Endothelial cell of umbilical vein (primary cell): ENCODE measurements at places on chromosomes 7 and 10. TPM values are rescaled to one million over a fixed set of nuclear protein-coding genes. Genes with fewer than 3 reads are reported as not detected.

The NME8 gene
- total RNA-seq, result not detected in 2 replicates

The MALRD1 gene
- not detected in 2 replicates for total RNA-seq

The SP8 gene
- 0.38 and 2.5 TPM in 2 replicates for total RNA-seq

The ASAH2B gene
- 3.3 and 6.5 TPM in 2 replicates for total RNA-seq

The SPDYE2 gene
- not detected in 2 replicates for total RNA-seq

The MGAM2 gene
- not detected in 2 replicates for total RNA-seq

The MCM10 gene
- total RNA-seq, result 28.7 and 31.6 TPM in 2 replicates

The TEX36 gene
- not detected in 2 replicates for total RNA-seq

The TCAF2 gene
- total RNA-seq, result 7.1 and 8.4 TPM in 2 replicates

The CADPS2 gene
- total RNA-seq, result 20.0 and 22.6 TPM in 2 replicates

The NAMPT gene
- 113 and 133 TPM in 2 replicates for total RNA-seq

The TMEM26 gene
- total RNA-seq, result 0.23 and 0.27 TPM in 2 replicates

The PIK3AP1 gene
- not detected in 2 replicates for total RNA-seq

The STRIP2 gene
- total RNA-seq, result 8.8 and 10.0 TPM in 2 replicates

The NEUROD6 gene
- total RNA-seq, result not detected in 2 replicates

The CC2D2B gene
- total RNA-seq, result 0.53 and 1.2 TPM in 2 replicates

The KIAA1549 gene
- total RNA-seq, result 10.9 and 12.4 TPM in 2 replicates

The VTI1A gene
- 35.6 and 36.8 TPM in 2 replicates for total RNA-seq

The AP1S1 gene
- 70.9 and 93.3 TPM in 2 replicates for total RNA-seq
